ENCODE measurements at places on chromosomes 5 and 9.
A peak's percentile ranks its signal among the peaks of the same experiment; 100 is the strongest.

DNA sequence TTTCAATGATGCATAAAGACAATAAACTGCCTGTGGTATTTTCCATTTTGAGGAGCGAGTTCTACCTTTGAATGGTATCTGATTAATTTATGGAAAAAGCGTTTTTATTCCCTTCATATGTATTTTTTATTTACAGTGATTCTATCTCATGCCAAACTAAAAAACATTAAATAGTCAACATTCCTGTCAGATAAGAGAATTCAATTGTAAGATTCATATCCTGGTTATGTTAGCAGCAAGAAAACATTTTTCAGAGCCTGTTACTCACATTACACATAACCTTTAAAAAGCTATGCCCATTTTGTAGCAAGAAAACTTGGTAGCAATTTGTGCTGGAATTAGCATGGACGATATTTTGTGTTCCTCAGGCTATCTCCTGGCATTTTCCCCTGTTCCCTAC lies 55.1 kb upstream of the PRLR start:
- DNase-seq, result no peak

DNA sequence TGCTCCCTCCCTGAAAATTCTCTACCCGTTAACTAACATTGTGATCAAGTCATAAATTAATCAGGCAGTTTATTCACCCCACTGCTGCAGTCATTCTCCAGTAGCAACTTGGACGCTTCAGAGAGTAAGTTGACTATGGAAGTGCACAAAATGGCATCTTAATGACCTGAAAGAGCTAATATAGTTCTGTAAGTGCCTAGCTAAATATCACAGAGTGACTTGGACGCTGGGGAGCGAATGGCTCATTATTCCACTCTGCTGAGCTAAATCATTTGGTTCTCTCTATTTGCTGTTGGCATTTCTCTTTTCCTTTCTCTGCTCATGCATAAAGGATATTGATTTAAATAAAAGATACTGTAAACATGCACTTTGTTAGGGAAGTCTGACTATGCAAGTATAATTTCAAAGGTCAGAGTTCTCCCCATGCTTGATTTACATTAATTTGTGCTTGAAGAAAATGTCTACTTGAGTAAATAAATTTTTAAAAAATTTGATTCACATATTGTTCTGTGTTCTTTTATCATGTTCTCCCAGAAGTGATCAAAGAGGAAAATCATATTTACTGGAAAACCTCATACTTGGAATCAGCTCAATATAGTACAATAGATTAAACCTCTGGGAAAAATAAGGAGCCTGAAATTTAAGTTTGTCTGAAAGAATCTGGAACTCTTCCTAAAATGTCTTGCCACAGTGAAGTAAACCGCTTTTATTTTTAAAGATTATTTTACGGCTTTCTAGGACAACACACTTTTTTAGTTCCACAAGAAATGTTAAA lies 169.5 kb upstream of the HAPLN1 start:
- no peak for DNase-seq

DNA sequence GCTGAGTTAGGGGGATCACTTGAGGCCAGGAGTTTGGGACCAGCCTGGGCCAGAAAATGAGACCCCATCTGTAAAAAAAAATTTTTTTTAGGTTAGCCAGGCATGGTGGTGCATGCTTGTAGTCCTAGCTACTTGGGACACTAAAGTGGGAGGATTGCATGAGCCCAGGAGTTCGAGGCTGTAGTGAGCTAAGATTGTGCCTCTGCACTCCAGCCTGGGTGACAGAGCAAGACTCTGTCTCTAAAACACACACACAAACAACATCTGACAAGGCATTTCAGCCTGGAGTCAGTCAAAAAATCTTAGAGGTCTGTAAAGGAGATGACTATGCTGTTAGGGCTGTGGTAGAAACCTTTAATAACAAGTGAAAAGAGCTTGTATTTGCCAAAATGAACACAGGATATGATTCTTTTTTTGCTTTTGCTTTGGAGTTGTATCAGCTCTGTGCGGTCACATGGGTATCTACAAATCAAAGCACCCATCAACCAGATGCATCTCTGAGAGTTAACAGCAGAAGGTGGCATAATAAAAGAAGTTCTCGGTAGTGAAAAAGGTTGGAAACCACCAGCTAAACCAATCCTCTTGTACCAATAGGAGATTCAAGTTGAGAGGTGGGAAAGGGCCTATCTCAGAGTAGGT lies 3.6 kb upstream of the PSMD5 start:
- DNase-seq, result no peak

DNA sequence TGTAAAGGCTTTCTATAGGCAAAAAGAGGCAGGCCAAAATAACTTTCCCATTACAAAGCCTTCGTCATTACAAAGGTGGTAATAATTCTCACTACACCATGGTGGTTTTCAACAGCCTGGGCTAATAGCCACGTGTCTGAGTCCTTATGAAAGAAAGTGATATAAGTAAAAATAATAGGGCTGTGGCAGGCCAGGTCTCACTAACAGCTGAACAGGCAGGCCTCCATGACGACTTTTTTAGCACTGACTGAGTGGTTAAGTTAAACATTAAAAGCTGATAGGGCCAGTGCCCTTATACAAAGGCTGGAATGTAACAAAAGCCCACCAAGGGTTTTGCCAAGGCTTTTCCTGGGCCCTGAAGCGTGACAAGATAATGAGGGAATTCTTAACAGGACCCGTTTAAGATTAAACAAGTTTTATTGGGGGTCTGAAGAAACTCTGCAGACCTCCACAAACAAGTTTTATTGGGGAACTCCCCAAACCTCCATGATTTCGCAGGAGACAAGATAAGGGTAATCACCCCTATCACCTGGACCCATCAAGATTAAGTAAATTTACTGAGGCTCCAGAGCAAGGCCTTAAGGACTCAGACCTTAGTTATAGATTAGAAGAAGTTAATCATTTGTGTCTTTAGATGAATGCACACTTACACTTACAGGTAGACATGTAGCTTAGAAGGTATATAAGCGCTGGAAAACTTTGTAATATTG lies 412.9 kb downstream of the CHSY3 start:
- no peak for DNase-seq

GRCh38 chr5:68420476-68421344 lies 205.2 kb downstream of the PIK3R1 start:
- no peak for DNase-seq

- no peak for DNase-seq
Measured at GRCh38 chr5:124669956-124670721, 76.3 kb downstream of the ZNF608 start.

DNA sequence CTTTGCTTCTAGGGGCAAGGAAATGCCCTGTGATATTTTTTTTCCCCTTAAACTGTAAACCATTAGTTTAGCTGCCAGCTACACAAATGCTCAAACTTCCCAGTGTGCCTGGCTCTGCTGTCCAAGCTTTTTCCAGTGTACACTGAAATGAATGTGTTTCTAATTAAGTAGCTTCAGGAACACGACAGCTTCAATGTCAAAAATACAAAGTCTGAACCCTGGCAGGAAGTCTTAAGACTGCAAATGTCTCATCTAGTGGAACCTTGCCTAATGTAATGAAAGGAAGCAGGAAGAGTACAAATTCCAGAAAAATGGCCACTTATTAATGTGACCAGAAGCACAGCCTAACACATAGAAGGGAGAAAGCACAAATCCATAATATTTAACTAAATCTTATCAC lies 255.2 kb downstream of the CRB2 start:
- DNase-seq, result no peak

DNA sequence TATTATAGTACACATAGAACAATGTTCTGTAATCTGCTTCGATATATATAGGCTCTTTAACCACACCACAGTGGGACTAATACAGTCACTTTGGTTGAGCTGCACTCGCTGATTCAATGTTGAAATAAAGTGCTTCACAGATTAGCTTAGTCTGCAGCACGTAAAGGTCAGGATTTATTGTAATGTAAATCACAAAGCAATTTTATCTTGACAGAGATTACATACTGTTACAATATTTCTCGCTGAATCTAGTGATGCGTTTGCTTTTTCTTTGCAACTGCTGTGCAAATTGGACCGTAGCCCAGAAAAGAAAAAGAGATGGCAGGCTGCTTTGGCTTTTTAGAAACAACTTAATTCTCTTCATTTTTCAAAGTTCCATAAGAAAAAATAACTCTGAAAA lies 52.9 kb downstream of the CETN3 start:
- no peak for DNase-seq

- DNase-seq, result no peak
Measured at GRCh38 chr9:89791754-89792153, 186.9 kb downstream of the GADD45G start.

DNA sequence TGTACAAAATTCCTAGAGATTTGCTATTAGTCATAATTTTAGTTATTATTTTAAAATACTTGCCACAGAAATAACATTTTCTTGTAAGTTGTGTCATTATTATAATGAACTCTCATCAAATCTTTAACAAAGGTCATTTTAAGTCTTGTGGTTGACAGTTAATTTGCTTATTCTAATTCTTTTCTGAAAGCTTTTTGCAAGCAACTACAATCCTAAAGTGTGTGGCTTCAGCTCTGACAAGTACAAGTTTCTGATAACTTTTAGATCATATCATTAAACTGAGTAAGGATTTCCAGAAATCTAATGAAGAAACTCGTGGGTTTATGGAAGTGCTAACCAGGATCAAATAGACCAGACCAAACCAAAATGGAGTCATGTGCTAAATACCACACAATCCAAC lies 86.4 kb downstream of the SFXN1 start:
- no peak for DNase-seq

DNA sequence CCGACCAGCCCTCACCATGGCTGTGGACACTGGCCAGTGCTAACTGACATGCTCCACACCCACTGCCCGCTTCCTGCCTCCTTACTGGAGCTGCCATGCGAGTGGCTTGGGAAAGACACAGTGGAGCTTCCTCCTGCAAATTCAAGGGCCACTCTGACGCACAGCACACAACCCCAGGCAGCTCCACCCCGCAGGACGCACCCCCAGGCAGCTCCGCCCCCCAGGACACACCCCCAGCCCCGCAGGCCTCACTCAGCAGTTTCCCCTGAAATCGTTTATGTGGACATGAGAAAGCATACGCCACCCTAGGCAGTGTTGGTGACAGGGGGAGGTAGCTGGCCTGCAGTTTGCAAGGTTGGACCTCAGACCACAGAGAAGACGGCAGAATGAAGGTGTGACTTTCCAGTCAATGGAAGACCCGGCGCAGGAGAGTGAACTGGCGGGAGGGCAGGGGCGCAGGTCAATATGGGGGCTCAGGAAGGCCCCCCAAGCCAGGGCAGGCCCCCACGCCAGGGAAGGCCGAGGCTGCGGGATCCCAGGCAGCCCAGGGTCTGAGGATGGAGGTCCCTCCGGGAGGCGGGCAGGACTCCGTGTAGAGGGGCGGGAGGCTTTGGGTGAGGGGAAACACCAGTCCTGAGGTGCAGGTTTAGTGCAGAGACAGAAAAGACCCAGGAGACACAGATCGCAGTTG lies 21.6 kb downstream of the LPCAT1 start:
- DNase-seq, result peak; percentile 26

DNA sequence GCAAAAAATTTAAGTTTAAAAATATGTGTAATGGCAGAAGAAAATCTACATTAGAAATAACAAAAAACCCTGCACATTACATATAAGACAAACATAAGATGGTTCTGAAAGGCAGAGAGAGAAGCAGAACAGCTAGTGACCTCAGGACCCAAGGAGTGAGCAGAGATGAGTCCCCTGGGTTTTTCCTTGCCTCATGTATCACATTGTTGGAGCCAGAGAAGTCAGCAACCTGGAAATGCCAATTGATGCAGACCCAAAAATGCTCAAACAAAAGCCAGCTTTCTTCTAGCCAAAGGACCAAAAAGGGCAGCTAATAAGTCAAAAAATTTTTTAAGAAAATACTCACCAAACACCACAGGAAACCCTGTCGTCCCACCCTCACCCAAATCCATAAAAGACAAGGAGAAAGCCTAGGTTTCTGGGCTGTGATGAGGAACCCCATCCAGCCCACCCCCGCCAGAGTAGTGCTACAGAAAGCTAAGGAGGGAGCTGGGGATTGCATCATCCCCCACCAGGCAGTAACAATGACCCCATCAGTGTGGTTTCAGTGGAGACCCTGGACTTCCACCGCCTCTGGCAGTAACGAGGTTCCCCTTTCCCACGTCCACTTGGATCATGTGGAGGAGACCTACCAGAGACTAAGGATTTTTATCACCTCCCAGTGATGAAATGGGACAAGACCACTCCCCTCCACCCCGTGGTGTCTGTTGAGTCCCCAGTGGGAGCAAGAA lies 17.6 kb downstream of the DENND1A start:
- DNase-seq, result no peak

GRCh38 chr5:95668216-95668615 lies 14.6 kb downstream of the SPATA9 start:
- DNase-seq, result no peak

DNA sequence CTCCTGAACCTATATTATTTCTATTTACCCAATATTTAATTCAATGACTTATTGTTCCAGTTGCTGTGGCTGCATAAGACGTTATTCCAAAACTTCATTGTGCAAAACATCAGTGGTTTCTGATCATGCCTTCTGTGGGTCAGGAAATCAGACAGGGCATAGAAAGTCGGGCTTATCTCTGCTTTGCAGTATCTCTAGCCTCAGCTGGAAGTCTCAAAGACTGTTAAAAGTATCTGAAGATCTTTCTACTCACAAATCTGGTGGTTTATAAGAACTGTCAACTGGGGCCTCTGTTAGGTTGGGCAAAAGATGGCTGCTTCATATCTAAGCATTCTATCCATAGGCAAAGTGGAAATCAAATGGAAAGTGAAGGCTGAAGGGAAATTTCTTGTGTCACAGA lies 687.7 kb upstream of the ARRDC3 start:
- no peak for DNase-seq

- no peak for DNase-seq
Measured at GRCh38 chr9:98808875-98809274, 1.4 kb downstream of the GALNT12 start.

- no peak for DNase-seq
Measured at GRCh38 chr9:126612326-126612812, 1.4 kb upstream of the LMX1B start.

DNA sequence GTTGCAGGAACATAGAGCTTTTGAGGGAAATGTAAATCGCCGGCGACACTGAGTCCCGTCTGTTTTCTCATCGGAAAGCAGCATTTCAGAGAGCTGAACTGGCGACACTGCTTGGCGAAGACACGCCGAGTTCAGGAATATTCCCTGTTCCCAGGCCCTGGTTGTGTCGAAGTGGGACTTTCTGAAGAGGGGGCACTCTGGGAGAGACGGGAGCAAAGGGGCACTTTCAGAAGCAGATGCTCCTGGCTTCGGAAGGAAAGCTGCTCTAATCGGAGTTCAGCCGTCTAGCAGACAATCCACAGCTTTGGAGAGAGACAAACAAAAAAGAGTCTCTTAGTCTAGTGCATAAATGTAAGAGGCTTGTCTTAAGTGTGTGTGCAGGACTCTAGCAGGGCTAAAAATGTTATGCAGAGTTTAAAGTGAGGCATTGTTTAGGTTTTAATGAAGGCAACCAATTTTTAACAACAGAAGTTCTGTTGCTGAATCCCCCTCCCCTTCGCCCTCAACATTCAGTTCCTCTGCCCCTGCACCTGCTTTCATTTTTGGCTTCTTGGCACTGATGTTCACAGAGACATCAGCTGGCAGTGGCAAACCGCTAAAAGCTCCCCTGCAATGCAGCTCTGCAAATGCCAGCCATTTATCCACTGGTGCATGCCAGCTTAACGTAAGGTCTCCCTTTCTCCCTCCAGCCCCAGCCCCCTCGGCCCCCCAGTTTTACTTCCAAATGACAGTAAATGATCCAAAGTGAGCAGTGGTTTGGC lies 289.5 kb upstream of the MPDZ start:
- no peak for DNase-seq

Data from OCI-LY7 (cell line).